CD4-positive, alpha-beta T cell treated with Interleukin-4 for 1 hour (primary cell): ENCODE measurements at places on chromosomes 7 and 10.

GRCh38 chr7:100088621-100089457 is at the start of gene COPS6:
COPS6 (plus strand) TSS chr7:100088969; CDS start chr7:100088991, 22 bp downstream.
- peak; percentile 87 for DNase-seq

DNA sequence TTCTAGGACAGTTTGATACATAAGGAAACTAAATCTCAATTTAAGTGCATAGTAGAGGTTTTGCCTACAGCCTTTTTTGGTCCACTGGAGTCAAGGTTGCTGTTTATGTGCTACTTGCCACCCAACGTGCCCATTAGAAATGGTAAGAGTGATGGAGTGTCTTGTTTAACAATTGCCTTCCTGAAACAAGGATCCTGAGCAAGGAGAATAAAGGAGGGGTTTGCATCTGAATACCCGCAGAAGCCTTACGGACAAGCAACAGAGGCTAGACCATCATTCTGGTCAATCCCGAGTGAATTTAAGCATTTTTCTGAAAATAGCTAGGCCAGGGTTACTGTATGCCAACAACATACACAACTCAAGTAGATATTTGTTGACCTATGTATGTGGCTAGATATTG is 63.6 kb downstream of the MARCHF5 start:
- no peak for DNase-seq

- no peak for DNase-seq
These were observed 95.5 kb downstream of the DIP2C start for GRCh38 chr10:593901-594457.

GRCh38 chr7:6505685-6506559 is 45.3 kb downstream of the GRID2IP start:
- no peak for DNase-seq

DNA sequence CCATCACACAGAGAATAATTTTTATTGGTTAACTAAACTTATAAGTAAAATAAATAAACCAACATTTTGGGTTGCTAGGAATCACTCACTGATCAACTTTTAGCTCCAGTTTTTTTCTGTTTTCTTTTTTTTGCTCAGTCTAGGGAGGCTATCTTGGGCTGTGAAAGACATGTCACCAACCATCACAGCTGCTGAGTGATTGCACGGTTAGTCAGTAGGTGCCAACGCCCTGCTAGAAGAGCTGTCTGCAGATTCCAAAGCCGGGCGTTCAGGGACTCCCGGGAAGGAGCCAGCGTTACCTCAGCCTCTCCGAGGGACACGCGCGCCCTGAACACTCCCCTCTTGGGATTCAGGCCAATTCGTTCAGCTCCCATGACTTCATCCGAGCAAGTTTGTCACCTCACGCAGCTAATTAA is 604 bp upstream of the STAM start:
- no peak for DNase-seq

GRCh38 chr7:51066405-51066882 is 250.2 kb downstream of the COBL start:
- DNase-seq, result no peak

GRCh38 chr7:57308631-57309408 is 141.2 kb upstream of the ZNF716 start:
- no peak for DNase-seq

DNA sequence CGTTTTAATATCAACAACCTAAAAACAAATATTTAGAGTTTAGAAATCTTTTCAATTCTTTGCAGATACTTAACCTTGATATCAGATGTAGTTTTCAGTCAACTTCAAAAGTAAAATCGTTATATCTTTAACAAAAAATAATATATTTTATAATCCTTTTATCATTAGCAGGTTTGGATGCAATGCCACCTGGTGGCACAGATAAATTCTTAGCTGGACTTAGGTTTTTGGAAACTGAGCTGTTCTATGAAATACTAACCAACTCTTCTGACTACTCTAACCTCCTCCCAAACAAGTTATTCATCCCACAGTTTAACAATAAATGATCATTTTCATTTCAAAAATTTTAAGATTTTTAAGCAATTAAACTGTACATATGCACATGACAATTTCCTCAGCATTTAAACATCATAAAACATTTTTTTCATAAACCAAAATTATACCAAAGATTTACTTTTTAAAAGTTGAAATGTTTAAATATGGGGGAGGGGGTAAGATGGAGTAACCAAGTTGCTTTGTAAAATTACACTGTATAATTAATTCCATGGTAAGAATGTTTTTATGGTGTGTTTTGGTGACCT is 56.9 kb downstream of the HIBADH start:
- no peak for DNase-seq

- peak; percentile 16 for DNase-seq
These were observed 246.0 kb downstream of the ELFN1 start for GRCh38 chr7:1915956-1916600.

- no peak for DNase-seq
These were observed 38.7 kb upstream of the DLG5 start for GRCh38 chr10:77965294-77965693.

DNA sequence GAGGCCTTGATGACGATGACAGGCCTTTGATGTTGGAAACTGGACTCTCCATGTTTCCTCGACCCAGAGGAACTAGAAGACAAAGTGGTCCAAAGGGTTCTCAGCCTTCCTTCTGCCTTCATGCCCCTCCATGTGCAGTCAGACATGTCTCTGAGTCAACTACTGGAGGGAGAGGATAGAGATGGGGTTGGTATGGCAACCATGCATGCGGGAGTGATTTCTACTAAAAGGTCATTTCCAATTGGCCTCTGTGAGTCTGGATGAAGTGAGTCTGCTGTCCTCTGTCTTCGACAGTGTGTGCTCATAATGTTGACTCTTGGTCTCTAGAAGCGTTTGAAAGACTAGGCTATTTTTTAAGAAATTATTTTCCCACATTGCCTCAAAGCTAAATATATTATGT is 29.2 kb downstream of the STK17A start:
- DNase-seq, result no peak

GRCh38 chr10:113381416-113381815 is 171.4 kb upstream of the HABP2 start:
- no peak for DNase-seq

DNA sequence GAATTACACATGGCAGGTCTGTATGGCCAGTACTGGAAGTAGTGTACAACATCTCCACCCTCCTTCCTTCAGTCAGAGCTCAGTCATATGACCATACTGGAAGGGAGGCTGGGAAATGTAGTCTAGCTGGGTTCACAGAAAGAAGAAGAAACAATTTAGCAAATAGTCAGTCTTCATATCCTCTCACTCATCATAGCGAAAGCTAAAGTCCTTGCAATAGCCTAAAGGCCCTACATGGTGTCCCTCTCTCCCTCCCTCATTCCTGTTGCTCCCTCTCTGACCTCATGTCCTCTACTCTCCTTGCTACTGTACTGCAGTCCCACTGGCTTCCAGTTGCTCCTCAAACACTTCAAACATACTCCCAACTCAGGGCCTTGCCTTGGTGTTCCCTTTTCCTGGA is 4.3 kb upstream of the CALU start:
- no peak for DNase-seq

DNA sequence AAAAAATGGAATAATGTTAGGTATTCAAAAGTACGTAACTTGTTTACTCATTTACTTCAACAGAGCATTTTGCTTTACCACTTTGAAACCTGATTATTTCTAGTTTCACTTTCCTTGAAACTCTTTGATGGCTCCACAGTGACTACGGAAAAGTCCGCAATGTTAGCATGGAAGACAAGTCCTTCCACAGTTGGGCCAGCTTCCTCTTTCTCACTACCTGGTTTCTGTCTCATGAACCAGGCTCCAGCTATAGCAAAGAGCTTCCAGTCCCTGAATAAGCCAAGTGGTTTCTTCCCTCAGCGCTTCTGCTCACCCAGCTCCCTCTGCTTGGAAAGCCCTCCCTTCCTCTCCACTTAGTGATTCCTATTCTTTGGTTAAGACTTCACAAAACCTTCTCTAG is 44.8 kb upstream of the SLC16A12 start:
- no peak for DNase-seq

- DNase-seq, result no peak
These were observed 141.0 kb downstream of the SH3PXD2A start for GRCh38 chr10:103714232-103714891.

DNA sequence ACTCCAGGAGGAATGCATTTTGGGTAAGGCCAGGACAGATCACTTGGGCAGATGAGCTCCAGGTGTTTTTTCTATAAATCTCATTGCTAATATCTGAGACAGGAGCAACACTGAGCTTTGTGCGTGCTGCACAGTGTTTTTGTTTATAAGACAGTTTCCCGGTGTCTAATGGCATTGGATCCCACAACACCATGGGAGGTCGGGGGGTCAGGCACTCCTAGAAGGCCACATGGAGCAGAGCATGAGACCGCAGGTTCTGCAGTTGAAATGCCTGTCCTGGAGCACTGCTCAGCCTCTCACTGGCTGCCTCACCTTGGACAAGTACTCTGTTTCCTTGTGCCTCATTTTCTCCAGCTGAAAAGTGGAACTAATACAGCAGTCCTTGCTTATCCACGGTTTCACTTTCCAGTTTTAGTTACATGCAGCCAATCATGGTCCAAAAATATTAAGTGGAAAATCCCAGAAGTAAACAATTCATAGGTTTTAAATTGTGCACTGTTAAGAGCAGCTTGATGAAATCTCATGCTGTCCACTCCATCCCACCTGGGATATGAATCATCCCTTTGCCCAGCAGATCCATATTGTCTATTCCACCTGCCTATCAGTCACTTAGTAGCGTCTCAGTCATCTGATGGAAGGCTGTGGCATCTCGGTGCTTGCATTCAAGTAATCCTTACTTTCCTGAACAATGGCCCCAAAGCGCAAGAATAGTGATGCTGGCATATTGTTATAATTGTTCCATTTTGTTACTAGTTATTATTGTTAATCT is 35.2 kb downstream of the ATXN7L1 start:
- no peak for DNase-seq

GRCh38 chr10:79442171-79443040 is 3.0 kb downstream of the ZCCHC24 start:
- DNase-seq, result no peak

- no peak for DNase-seq
These were observed 156.7 kb upstream of the BET1 start for GRCh38 chr7:94160719-94161435.

GRCh38 chr7:2527505-2528467 is 8.2 kb downstream of the LFNG start:
- peak; percentile 45 for DNase-seq
